Activated CD8-positive, alpha-beta memory T cell treated with anti-CD3 and anti-CD28 coated beads for 1 hour (primary cell): ENCODE measurements at places on chromosomes 5 and 9.
A peak's percentile ranks its signal among the peaks of the same experiment; 100 is the strongest.

DNA sequence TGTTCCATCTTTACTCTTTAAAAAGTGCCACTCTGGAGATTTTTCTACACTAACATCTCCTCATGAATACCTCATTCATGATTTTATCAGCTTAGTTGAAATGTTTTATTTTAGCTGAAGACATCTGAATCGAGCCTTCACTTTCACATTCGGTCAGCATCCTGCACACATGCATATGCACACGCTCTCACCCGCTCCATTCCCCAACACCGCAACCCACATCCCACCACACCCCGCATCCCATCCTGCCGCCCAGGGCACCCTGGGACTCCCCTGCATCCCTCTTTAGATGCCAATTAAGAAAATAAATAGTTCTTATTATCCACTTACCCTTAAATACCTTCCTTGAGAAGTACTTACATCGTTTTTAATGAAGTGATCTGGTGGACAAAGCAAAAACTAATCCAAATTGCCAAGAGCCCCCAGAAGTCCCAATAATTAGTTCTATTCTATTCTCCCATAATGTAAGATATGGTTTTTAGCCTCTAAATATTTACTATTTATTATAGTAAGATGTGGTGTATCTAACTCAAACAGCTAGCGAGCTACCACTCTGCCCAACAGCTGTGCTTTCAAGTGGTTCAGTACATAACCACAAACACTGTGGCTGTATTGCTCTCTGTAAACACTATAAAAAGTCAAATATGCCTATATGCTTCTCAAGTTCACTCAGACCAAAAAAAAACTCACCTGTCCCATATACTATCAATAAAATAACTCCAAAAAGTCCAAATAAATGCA, 38.2 kb downstream of the GZMK start:
- DNase-seq = no peak

DNA sequence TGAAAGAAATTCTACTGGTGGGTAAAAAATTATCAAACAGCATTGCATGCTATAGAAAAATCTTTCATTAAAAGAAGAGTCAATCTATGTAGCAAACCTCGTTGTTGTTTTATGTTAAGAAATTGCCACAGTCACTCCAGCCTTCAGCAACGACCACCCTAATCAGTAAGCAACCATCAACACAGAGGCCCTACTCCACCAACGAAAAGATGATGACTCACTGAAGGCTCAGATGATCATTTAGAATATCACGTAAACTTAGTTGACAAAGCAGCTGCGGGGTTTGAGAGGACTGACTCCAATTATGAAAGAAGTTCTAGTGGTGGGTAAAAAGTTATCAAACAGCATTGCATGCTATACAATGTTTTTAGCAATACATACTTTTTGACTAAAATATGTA, 242.6 kb downstream of the DRD1 start:
- no peak for DNase-seq

GRCh38 chr5:79464695-79465332, 49.1 kb downstream of the HOMER1 start:
- no peak for DNase-seq

- peak; percentile 5 for DNase-seq
Measured at GRCh38 chr5:129904102-129904666, at the start of gene CHSY3. TSS of gene CHSY3 (plus strand) at chr5:129904465.

GRCh38 chr5:64811050-64811640, 42.4 kb downstream of the CWC27 start:
- no peak for DNase-seq

DNA sequence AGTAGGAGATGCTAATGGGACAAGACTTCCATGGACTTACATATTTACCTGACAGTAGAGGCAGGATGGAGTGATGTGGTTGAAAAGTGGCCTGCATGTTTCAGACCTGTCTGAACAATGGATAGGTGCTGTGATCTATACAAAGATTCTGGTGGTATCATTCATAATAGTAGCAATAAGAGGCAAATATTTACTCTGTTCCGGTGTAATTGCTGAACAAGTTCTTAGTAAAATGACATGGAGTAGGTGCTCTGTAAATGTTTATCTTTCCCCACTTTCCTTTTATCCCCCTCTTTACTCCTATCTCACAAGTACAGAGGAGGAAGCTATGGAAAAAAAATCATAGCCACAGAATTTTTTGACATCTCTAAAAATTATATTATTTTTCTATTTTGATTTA, 159.0 kb upstream of the SLC12A2 start:
- no peak for DNase-seq

DNA sequence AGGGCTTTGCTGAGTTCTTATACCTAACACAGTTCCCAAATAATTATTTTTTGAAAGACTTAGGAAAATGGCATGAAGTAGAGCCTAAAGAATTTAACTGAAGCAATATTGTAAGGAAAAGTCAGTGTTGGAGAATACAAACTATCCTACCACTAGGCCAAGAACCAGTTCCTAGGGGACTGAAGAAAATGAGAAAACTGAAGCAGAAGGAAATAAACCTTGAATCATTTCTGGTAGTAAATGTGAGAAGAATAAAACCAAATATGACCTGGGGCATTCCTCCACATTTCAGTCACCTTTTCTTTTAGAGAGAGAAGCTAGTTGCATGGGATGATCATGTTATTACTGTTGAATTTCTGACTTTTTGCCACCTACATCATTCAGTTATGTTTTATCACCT, 1393.9 kb upstream of the C9orf72 start:
- no peak for DNase-seq

- no peak for DNase-seq
Measured at GRCh38 chr5:78221964-78222451, 72.5 kb downstream of the AP3B1 start.

- DNase-seq = no peak
Measured at GRCh38 chr9:32647671-32648070, 12.2 kb upstream of the TAF1L start.

GRCh38 chr5:84343171-84343570, 41.5 kb downstream of the EDIL3 start:
- no peak for DNase-seq

GRCh38 chr5:175895686-175896102, 24.3 kb downstream of the CPLX2 start:
- peak; percentile 9 for DNase-seq

DNA sequence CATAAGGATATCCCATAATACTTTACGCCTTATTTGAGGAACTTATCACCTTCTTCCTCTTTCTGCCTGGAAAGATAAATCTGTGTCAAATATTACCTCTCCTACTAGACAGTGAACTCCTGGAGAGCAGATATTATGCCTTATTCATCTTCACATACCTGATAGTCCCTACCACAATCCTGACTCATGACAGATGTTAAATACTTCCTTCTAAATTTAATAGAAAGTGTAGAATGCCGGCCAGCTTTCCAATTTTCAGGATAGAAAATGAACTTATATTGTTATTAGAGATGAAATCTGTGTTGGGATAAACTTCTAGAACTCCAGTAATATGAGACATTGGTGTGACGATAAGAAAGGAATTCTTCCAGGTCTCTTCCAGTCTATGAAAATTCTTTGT, 89.0 kb downstream of the GCNT4 start:
- DNase-seq = no peak

DNA sequence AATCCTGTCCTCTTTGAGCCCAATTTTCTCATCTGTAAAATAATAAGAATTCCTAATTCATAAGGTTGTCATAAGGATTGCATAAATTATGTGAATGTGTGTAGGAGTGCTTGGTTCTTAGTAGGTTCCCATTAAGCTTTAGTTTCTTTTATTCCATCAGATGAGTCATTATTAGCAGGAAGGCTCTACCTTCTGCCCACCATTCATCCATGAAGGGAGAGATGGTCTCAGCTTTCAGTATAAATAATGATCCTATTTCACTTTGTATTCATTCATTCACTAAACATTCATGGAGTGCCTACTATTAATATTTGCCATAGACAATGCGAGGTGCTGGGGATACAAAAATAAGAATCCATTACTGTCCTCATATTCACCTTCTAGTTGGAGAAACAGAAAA, 3.0 kb downstream of the CMYA5 start:
- DNase-seq = no peak

- DNase-seq = no peak
Measured at GRCh38 chr9:111198936-111199335, 131.1 kb downstream of the OR2K2 start.

- no peak for DNase-seq
Measured at GRCh38 chr9:73152953-73153352, 1.3 kb downstream of the ANXA1 start.

DNA sequence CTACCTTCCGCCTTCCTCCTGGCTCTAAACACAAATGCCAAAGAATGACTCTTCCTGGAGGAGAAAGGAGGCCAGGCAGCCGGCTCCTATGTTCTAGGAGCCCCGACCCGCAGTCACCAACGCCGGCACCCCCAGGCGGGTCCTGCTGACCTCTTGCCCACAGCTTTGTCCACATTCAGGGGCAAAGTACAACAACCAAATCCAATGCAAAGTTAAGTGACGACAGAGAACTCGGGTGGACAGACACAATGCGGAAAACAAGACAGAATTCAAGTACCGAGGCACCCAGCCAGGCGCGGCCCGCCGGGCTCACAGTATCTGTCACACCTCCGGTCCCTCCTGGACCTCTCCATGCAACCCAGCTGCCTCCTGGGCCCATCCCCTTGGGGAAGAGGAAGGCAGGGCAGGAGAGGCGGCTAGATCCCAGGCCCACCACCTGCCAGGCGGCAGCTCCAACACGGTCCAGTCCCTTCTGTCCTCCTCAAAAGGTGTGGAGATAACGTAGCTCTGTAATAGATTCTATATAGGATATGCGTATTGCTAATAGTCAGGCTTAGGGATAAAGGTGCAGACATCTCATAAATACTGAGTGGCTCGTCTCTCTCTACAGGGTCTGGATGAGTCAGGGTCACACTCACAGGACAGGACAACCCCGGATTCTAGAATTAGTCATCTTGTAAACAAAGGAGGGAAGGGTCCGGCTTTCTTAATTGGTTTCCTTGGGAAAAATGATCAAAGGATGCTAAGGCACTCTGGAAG, 46.9 kb upstream of the UBAC1 start:
- no peak for DNase-seq

DNA sequence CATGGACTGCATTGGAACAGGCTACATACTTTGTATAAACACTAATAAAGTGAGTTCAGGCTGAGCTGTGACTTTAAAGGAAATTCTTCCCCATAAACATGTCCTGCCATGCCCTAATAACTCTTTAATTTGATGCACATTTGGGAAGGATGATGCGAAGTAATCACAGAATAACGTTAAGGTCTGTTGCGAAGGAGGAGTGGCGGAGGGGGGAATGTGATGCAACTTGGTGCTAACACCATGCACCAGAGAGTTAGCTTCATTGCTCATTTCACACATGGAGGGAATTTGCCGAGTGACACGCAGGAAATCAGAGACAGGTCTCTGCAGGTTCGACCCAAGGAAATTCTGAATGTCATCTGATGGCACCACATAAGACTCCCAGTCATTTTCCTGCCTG, 32.9 kb downstream of the SLIT3 start:
- no peak for DNase-seq

DNA sequence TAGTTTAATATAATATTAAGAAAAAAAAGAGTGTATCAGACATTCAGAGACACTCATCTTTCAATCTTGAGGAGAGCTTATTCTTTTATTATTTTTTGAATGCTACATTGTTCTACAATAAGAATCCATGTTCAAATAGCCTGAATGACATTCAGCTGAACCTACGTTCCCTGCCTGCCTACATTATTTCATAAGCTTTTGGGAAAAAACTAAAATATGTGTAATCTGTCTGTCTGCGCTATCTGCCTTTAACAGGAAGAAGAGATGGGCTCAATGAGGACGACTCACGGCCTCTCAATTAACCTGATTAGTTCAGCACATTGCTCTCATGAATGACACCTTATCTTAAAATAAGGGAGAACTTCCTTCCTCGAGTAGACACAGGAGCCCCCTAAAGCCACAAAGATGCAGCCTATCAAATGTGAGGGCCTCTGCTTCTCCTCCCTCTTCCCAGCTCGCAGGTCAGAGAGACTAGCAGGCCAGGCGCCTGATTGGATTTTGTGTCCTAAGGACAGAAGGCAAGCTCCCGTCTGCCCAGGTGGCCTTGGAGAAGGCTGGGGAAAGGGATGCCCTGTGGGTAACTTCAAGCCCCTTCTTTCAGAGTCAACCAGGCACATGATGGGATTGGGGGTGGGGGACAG, 37.8 kb downstream of the EBF1 start:
- no peak for DNase-seq

DNA sequence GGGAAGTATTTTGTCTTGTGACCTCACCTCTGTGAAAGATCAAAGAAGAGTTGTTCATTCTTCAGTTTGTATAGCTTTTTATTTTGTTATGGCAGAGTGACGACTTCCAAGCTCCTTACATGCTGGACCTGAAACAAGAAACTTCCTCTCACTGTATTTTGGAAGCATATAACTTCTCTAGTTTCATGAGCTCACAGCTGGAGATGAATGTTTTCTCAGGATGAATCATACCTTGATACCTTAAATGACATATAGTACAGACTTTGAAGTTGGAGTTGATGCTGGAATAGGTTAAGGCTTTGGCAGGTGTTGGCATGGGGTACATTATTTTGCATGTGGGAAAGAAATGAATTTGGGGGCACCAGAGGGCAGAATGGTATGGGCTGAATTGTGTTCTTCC, 112.5 kb downstream of the SLC25A46 start:
- DNase-seq = no peak

- no peak for DNase-seq
Measured at GRCh38 chr5:135153661-135154060, 119.6 kb upstream of the PITX1 start.

- no peak for DNase-seq
Measured at GRCh38 chr5:112866739-112867138, 5.7 kb downstream of the SRP19 start.

DNA sequence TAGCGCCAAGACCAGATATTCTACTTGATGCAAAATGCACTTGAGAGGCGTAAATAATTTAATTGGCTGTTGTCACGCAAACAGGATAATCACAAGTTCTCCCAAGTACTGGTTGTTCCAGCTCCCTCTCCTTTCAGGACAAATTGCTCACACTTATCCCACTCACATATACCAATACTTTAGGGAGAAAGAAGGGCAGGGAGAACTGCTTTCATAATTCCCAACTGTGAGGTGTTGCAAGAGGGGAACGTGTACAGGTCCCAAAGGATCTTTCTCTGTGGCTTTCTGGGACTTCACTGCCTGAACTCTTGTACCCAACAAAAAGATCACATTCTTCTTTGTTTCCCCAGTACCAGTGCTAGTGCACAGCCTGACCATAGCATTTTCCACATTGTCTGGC, 21.5 kb upstream of the TGFBI start:
- DNase-seq = no peak

DNA sequence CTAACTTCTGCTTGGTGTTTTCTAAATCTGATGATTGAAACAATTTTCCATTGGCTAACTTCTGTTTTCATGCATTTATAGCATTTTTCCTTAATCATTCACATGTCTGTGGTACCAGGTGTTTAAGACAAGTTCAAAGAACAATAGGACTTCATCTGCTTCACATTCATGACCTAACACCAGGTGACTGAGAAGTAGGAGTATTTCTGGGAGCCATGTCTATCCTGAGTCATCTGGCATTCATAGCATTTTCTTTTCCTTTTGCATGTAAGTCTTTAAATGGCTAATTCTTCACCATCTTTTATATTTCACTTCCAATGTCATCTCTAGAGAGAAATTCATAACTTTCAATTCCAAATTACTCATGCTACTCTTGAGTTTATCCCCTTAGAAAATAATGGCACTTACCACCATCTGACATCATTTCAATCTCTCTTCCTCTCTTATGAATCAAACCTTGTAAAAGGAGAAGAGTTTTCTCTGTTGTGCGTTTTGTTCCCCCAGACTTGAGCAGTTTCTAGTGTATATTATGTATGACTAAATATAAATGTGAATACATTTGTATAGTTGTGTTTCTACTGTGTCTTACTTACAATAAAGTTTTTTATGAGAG, 1196.1 kb upstream of the CDH9 start:
- no peak for DNase-seq
